ENCODE measurements at places on chromosomes 6 and 20.

DNA sequence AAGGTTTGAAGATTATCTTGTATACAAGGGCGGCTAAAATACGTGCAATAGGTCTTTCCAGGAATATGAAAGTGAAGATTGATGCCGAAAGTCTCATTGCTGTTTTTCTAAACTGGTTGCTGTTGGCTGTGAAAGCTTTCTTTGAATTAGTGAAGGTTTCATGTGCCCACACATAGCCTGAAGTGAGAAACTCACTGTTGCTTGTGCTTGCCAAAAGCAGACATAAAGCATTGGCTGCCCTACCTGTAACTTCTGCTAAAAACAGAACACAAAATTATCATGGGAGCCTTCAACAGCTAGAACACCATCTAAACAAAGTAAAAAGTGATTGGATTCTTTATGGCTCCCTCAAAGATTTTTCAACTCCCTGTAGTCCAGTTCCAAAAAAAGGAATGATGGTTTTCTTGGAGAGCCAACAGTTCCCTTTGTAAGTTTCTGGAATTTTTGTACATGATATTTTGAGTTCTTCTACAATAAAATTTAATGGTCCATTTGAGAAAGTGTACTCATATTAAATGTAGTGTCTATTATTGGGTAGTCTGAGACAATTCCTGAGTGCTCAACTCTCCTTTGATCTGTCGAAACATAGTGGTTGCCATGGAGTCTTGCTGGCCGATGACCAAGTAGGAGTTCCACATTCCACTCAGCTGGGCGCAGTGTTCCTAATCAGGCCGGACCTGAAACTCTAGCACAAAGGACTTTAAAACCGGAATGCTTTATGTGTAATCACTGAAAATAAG lies 68.5 kb downstream of the PLEKHG1 start:
- DNase-seq, result peak; percentile 72

DNA sequence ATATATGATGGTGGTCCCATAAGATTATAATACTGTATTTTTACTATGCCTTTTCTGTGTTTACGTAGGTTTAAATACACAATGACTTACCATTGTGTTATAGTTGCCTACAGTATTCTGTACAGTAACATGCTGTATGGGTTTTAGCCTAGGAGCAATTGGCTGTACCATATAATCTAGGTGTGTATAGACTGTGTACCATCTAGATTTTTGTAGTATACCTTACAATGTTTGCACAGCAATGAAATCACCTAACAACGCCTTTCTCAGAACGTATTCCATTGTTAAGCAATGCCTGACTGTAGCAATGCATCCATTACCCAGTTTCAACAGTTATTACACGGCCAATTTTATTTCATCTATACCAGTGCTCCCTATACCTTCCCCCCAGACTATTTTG lies 10.7 kb downstream of the MACROD2 start:
- DNase-seq, result no peak

DNA sequence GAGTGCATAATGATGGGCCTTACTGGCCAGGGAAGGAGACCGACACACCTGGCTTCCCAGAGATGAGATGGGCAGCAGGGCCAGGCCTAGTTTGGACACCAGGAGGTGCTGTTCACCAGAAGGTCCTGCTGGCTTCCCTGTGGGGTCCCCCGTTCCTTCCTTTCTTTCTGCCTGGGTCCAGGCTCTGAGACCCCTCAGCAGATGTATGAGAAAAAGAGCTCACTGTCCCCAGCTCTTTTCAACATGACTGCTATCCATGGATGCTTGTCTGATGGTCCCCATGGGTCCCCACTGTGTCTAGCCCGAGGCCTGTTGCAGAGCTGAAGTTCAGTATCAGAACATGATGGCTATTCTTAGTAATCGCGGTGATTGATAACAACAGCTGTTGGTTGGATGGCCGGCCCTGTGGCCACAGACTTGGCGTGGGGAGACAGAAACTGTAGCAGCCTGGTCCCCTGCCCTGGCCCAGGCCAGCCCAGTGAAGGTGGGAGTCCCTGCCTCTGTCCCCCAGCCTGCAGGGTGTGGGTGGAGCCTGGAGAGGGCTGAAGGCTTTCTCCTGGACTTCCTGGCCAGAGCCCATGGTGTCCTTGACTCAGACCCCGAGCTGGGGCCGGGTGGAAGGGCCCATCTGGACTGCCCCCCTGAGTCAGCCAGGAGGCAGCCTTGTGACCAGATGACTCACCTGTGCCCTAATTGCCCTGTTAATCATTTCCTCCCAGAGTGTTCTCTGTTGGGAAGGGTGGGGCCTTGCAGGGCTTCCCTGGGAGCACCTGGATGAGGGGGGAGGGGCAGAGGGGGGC lies 9.9 kb upstream of the BAK1 start:
- DNase-seq, result peak; percentile 72

DNA sequence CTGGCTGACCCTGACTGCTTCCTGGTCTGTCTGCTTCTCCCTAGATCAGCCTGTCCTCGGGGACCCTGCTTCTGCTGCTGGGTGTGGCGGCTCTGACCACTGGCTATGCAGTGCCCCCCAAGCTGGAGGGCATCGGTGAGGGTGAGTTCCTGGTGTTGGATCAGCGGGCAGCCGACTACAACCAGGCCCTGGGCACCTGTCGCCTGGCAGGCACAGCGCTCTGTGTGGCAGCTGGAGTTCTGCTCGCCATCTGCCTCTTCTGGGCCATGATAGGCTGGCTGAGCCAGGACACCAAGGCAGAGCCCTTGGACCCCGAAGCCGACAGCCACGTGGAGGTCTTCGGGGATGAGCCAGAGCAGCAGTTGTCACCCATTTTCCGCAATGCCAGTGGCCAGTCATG lies 6.3 kb downstream of the NRSN2 start:
- DNase-seq, result no peak

DNA sequence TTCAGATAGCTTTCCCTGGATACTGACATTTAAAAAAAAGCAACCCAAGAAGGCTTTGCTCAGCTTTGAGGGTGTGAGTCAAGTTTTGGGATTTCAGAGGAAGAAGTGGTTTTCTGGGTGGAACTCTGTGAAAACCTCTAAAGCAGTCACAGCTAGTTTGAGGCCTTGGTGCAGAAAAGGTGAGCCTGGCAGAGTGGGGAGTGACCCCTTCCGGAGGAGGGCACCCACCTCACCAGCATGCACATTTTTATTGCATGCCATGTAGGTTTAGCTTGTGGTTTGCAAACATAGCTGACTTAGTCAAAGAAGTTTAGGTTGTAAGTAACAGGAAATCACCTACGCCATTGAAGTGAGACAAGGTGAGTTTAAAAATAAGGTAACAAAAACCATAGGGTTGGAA lies 146.8 kb upstream of the PMEPA1 start:
- no peak for DNase-seq

GRCh38 chr6:41406728-41407489 lies 71.5 kb downstream of the NCR2 start:
- no peak for DNase-seq

DNA sequence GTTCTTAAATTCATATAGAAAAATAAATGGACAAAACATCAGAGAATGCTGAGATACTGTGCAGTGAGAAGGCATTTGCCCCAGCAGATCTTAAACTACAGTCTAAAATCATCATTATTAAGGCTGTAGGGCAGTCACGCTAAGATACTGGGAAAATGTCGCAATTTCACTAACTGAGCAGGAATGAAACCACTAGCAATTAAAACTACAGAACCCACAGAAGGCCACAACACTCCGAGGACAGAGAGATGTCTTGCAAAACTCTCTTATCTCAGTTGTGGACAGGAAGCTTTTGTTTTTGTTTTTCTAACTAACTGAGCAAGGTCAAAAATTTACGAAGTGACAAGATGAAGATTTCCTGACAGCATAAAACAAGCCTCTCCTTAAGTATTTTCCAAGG lies 18.2 kb downstream of the GNAS-AS1 start:
- DNase-seq, result no peak

DNA sequence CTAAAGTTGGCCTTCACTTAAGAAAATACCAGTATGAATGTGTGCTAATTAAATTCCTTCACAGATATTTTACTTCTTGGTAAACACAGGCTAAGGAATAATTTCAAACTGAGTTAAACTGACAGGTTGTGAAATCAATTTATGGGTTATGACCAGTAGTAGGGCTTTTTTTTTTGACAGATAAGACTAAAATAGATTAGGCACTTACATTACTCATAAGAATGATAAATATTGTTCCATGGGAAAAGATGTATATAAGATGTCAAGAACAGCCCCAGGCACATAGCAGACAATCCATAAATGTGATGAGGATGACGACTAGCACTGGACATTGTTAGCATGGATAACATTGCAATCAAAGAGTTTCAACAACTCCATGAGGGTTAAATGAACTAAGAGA lies 22.9 kb downstream of the NT5E start:
- peak; percentile 94 for DNase-seq

DNA sequence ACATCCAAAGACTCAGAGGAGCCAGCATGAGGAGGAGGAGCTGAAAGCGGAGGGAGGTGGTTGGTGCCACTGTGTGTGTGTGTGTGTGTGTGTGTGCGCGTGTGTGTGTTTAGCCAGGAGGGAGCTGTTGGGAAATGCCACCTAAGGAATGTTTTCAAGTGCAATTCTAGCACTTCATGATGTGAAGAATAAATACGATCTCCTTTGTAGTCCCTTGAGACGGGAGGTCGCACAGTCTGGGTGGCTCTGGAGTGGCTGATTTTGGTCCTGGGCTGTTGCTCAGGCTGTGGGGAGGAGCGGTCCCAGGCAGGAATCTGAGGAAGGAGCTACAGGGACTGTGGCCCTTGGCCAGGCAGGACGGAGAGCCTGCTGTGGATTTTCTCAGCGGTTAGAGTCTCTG lies 93.7 kb downstream of the PPP1R14C start:
- DNase-seq, result no peak

GRCh38 chr6:3990692-3991491 lies 88.0 kb downstream of the FAM217A start:
- peak; percentile 88 for DNase-seq

DNA sequence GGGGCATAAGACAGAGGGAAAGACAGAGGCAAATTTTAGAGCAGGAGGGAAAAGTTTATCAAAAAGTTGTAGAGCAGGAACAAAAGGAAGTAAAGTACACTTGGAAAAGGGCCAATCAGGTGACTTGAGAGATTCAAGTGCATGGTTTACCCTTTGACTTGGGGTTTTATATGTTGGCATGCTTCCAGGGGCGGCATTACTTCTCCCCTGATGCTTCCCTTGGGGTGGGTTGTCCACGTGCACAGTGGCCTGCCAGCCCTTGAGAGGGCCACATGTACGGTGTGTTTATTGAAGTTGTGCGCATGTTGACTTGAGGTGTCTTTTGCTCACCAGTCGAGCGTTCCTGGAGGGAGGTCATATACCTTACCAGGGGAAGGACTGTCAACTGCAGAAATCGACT lies 259.5 kb upstream of the JARID2 start:
- no peak for DNase-seq

GRCh38 chr6:53539561-53539960 lies 5.3 kb downstream of the GCLC start:
- DNase-seq, result no peak

- DNase-seq, result peak; percentile 79
Measured at GRCh38 chr6:34657307-34657978, 39.1 kb downstream of the ILRUN start.

GRCh38 chr6:63858691-63859090 lies 223.1 kb downstream of the PHF3 start:
- no peak for DNase-seq

GRCh38 chr6:105137388-105137787 lies 42.4 kb downstream of the POPDC3 start:
- no peak for DNase-seq

DNA sequence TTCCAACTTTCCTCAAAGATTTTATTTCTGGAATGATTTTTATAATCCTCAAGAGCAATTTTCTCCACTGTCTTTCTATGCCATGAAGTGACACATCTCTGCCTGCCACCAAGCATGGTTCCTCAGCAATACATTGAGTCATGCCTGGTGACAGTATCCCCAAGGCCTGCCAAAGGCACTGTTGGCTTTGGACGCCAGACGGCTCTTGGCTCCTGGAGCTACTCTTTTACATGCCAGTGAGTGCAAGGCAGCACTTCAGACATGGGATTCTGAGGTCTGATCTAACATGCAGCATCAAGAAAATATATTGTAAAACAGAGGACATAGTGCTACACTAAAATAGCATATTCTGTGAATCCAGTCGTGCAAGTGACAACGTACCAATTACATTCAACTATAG lies 20.1 kb upstream of the PLEKHG1 start:
- no peak for DNase-seq

DNA sequence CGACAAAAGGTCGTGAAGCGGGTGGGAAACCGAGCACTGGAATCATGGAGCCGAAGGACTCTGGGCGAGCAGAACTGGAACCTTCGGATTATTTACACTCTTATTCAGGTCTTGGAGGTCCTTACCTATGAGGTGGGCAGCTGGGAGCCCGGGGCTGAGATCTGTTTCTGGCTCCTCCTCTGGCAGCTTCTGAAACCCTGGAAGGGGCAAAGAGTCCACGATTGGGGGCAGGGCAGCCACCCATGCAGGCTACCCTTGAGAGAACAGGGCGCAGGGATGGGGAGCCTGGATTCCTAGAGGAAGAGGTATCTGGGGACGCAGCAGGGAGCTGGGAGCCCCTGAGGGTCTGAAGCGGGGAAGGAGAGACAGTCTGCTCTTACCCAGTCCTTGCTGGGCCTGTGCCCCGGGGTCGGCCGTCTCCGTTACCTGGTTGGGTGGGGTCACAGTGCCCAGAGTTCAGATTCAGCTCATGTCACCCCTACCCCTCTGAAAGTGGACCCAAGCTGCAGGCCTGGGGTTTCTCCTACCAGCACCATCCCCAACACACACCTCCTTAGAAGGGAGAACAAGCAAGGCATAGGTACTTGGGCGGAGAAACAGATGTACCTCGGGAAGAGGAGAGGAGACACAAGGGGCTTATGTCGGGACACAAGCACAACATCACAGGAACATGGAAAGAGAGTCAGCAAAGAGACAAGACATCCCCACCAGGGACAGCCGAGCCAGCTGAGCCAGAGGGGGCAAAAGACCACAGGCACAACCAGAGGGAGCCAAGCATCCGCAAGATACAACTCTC lies 592 bp downstream of the LTB start:
- no peak for DNase-seq

DNA sequence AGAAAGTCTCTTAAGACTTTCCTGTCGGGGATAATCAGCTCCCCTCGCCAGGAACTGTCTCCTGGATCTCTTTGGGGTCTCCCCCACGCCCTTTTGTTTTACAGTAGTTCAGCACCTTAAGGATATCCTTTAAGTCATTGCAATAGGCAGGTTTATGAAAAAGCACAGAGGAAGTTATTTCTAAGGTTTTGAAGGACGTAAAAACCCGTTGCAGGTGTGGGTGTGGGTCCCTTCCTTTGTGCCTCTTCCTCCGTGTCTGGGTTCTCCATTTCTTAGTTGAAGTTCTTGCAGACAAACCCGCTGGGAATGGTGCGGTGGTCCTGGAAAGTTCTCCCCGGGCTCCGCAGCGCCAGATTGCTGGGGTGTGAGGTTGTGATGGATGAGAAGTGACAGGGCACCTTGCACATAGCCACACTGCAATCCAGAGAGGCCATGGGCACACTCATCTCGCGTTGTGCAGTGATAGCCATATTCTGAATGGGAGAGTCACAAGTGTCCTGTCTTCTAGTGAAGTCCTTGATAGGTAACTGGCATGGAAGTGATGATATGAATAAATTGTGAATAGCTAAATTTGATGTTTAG lies 65.2 kb downstream of the GTF2H5 start:
- DNase-seq, result no peak

GRCh38 chr6:79984261-79984660 lies 20.2 kb upstream of the TTK start:
- no peak for DNase-seq
